GM13976 (cell line): ENCODE measurements at places on chromosomes 1 and 21.
A peak's percentile ranks its signal among the peaks of the same experiment; 100 is the strongest.

GRCh38 chr1:88186911-88187310 is 497.2 kb upstream of the PKN2 start:
- DNase-seq: no peak

GRCh38 chr1:2311184-2312032 is 79.9 kb downstream of the MORN1 start:
- DNase-seq: peak; percentile 69

- DNase-seq: no peak
Measured at GRCh38 chr1:116368241-116368640, 4.8 kb upstream of the ATP1A1 start.

GRCh38 chr1:184788970-184789369 is 34.3 kb upstream of the EDEM3 start:
- no peak for DNase-seq

DNA sequence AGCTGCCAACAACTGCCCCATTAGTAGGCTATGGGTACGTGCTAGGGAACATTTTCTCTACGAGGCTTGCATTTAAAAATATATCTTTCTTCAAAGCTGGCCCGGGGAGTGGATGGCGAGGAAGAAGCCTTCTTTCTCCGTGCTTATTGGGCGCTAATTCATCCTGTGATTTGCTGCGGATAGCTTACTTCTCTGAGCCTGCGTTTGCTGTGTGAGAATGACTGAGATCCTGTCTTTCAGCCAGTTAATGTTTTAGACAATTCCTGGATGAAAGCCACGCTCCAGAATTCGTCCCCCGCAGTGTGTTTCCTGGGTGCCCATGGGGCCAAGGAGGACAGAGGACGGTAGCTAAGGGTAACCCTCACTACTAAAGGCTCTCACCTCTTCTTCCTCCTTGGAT is 57.8 kb upstream of the TARBP1 start:
- DNase-seq: no peak
